Adipocyte (in vitro differentiated cells): ENCODE measurements at places on chromosomes 12 and 14.

GRCh38 chr14:61102549-61103466 is 121.8 kb downstream of the SLC38A6 start:
- no peak for DNase-seq

DNA sequence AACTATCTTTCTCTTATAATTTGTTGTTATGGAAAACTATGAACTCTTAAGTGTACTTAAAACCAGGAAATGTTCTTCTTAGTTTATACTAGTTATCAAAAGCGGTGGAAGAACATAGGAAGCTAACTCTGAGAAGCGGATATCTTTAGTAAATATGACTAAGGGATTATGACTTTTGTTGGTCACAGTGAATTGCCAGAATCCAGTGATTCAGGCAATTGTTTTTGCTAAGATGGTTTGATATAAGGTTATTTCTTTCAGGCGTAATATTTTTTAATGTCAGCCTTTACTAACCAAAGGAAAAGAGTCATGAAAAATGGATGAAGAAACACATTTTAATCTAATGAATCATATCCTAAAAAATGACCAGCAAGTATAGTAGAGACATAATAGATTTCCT is 473.5 kb downstream of the FOXG1 start:
- DNase-seq, result peak; percentile 66

GRCh38 chr14:89600950-89601826 is 184.2 kb upstream of the FOXN3 start:
- DNase-seq, result peak; percentile 45

GRCh38 chr14:33163600-33163999 is 224.9 kb downstream of the NPAS3 start:
- no peak for DNase-seq

GRCh38 chr12:116159175-116159574 is 118.3 kb downstream of the MED13L start:
- DNase-seq, result peak; percentile 96
